ENCODE measurements at places on chromosomes 5 and 9.
A peak's percentile ranks its signal among the peaks of the same experiment; 100 is the strongest.

- DNase-seq: no peak
Observed at GRCh38 chr5:170471551-170472178, 32.2 kb upstream of the KCNIP1 start.

DNA sequence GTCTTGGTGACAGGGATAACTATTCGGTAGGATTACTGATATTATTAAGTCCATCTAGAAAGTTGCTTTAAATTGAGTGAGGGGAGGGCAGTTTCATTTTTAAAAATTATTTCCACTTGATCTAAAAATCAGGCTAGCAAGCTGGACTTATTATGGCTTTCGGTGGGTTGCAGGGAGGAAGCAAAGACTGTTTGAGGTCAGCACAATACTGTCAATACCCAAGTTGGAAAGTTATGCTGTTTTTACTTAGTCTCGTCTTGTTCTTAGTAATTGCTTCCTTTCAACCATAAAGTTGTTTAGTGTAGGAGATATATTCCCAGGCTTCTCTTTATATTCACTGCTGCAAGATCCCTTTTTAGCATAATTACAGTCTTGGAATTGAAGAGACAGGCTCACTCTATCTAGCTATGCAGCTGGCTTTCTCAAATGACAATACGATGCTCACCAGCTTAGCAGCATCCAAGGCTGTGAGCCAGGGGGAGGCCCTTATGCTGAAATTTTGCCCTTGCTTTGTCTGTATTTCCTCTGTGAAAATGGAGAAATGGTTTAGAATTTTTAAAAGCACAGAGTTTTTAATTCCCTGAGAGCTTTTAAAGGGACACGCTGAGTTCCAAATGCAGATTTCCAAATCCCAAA is 68.2 kb upstream of the APC start:
- no peak for DNase-seq

- DNase-seq: no peak
Observed at GRCh38 chr9:137149942-137150616, 11.1 kb downstream of the GRIN1 start.

DNA sequence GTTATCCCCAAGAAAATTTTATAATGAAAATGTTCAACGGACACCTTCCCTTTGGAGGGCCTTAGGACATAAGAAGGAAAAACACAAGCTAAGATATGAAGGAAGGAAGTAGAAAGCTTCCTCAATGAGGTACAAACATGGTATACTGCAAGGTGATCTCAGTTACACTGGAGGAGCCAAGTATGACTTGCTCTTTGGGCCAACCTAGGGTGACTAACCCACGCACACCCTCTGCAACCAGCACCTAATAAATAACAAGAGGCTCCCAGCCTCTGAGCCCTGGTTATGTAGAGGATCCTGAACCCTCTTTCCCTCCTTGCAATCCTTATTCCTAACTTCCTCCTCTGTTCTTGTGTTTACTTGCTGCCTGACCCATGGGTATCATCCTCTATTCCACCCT is 38.3 kb upstream of the KCNV2 start:
- no peak for DNase-seq

DNA sequence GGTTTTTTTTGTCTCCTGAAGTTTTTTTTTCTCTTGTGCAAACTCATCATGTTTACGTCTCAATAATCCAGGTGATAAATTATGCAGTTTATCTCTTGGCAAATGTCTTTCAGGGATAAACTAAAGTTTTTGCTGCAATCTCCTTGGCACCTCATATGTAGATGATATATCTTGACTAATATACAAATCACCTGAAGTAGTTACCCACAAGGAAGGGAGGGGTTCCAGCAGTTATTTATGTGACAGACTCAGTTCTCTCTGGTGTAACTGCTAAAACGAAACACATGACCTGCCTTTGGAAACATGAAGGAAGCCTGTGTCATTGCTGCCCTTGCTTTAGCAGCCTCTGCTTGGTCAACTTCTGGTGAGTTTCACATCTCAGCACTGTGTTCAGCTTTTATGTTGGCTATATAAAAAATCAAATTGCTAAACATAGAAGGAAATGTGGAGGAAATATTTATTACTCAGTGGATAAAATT is 39.3 kb upstream of the KIAA1958 start:
- DNase-seq: no peak

DNA sequence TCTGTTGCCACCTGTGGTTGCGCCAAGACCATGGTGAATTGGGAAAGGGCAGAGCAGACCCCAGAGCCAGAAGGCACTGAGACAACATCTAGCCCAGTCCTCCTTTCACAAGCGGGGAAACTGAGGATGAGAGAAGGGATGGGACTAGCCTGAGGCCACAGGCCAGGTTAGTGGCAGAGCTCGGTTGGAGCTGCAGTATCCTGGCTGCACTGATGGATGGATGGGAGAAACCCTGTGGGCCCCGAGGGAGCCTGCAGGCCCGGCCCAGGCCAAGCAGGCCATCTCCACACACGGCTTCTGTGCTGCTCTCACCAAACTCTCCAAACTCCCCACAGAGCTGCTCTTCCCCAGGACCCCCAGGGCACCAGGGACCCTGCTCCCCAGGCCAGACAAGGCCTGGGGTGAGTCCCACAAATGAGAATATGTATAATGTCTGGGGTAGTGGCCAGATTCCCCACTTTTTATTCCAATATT is 60.2 kb downstream of the TSTD2 start:
- DNase-seq: no peak

DNA sequence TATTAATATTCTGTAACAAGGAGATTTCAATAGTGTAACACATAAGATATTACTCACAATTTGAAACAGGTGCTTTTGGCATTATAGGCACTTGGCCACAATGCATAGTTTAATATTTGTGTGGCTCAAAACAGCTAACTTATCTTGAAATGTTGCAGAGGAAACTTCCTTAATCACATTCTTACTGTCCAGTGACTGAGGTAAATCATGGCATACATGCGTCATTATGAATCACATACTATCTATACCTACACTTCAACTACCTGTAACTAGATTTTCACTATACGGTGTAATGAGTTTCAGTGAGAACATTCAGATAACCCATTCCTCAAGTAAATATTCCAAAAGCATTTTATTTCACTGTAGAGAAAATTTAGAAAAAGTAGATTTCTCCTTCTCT is 218.8 kb downstream of the PDE4D start:
- no peak for DNase-seq

DNA sequence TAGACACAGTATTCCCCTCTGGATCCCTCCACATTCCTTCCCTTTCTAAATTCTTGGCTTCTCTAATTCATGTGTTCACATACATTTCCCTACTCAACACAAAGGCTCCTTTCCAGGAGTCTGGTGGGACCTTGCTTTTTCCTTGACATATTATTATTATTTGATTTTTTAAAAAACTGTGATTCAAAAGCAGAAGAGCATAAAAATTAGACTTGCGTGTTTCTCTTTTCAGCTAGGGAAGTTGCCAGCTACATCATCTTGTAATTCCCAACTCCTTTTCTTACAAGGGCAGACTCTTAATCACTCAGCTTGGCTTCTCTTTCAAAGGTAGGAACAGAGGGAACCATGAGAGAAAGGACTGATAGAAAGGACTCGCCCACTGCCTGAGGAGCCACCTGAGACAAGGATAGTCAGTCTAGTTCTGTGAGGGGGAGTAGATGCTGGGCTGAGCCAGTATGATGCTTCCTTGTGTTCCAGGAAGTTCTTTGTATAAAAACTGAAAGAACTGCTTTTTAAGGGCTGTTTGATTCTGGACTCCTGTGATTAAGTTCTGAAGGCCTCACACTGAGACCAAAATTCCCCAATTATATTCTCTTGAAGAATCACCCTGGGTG is 51.0 kb upstream of the DPYSL3 start:
- DNase-seq: no peak

DNA sequence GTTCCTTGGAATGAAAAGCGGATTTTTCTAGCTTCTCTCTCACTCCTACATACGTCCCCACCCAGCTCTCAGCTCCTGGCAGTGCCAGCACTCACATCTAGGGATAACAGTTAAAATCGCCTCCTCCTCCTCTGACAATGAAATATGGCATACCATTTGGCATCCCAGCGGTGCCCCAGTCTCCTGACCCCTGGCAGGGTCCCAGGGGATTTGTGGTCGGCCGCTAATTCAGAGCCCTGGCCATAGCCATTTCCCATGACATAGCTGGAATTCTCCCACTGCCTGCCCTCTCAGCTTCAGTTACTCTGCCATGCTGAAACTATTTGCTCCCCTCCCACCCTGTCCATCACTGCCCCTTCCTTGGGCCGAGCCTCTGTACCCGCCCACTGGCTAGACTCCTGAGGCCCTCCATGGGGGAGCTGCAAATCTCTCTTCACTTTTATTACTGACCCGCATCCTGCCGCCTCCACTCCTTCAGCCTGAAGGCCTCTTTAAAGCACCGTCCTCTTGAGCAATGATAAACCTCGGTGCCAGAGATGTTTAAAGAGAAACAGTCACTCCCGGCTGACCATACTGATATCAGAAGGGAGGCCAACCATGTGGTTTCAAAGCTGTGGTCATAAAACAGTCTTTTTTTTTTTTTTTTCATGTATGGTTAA is 139.8 kb downstream of the SLIT3 start:
- peak; percentile 67 for DNase-seq

DNA sequence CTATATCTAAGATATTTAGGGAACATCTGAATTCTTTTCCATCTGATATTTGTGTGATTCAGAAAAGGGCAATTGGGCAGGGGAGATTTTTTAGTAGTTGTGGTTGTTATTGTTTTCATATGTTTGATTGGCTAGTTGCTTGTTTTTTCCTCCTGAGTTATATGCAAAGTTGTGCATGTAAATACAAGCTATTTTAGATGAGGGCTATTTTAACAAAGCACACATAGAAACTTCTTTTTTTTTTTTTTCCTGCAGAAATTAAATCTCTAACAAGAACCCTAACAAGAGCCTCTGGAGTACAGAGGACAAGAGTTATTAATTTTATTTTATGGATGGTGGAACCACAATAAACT is 559.1 kb downstream of the CETN3 start:
- no peak for DNase-seq

DNA sequence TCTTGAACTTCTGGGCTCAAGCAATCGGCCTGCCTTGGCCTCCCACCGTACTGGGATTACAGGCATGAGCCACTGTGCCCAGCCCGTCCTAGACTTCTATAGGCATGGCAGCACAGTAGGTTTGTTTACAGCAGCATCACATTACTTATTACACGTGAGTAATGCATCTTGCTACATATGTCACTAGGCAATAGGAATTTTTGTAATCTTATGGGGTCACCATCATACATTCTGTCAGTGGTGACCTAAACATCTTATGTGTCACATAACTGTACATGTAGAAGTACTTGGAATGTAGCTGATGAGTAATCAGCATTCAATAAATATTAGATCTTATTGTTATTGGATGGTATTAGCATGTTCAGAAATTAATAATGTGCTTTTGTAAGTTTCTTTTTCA is 22.9 kb upstream of the ABCA1 start:
- DNase-seq: no peak

DNA sequence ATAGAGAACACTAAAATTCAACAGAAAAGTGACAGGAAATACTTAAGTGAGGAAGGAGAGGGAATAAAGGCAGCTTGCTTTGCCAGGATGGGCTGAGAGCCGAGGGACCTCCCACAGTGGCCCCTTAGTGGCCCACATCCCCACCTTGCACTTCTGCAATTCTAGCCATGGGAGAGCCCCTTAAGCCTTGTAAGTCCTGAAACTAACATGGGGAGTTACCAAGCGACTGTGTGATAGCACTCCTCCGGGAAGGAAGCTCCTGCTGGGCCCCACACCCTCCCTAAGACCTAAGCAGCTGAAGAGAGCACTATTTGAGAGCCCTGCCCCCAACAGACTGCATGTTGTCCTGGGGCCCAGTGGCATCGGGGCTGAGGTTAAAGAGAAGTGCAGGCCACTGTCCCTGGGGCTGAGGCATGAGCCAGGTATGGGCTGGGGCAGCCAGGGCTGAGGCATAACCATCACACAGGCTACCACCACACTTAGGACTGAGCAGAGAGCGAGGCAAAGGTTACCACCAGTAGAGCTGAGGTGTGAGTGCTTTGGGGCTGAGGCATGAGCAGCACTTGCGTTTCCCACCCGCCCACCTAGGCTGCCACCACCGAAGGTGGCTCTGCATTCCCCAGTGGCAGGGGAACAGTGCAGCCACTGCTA is 301.8 kb upstream of the TRPC7 start:
- no peak for DNase-seq

DNA sequence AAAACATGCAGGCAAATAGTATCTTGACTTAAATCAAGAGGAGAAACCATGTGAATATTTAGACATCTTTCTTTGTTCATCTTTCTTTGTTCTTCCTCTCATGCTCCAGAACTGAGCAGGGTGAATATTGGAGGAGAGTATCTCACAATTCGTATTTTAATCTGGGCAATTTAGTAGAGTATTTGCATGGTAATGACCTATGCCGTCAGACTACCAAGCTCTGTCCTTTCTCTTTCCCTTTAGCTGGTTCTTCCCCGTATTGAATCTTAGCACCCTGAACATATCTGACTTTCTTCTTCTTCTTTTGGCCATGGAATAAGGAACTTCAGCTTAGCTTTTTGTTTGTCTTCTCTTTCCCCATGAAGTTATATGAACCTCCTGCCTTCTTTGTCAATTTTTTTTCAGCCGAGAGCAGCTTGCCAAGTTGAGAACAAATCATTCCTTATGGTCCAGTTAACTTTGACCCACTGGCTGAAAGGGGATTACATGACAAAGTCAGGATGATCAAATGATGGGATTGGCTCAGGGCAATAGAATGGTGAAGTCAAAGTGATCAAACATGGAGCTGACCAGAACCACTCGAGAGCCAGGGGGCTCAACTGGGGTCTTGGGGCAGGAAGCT is 95.8 kb downstream of the DAPK1 start:
- DNase-seq: no peak

DNA sequence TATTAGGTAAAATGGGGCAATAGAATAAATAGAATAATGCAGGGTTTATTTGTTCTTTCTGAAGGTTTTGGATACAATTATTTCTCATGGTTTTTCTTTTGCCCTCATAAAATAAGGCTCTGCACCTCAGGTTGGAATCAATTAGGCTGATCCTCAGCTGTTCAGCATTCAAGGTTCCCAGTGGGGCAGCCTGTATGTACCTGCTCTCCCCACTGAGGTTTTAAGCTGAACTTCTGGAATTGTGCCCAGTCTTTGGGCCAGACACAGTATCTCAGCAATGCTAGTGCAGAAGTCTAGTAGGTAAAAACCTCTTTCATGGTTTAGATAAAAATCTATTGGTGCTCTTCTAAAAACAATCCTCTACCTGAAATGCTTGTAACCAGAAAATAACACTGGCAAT is 98.0 kb downstream of the EDIL3 start:
- no peak for DNase-seq

GRCh38 chr5:29894668-29895067 is 1298.8 kb upstream of the CDH6 start:
- no peak for DNase-seq

DNA sequence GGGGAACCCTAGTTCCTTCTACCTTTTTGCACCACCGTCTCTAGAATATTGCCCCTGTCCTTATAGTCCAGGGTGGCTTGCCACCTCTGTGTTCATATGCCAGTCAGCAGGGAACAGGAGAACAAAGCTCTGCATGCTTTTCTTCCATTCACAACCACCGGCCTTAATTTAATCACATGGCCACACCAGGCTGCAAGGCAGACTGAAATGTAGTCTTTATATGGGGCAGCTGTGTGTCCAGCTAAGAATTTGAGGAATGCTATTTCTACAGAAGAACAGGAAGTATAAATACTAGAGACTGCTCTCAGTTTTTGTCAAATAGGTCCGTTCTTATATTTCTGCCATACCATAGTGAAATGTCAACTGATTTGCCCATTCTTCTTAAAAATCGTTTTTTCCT is 5.8 kb downstream of the C5orf22 start:
- DNase-seq: no peak

- no peak for DNase-seq
Observed at GRCh38 chr5:41281215-41281810, 68.0 kb upstream of the C6 start.

- no peak for DNase-seq
Observed at GRCh38 chr9:71441266-71441665, 319.8 kb upstream of the TRPM3 start.

Measured in right forelimb (tissue), 1 donor.